Upper lobe of left lung (tissue), 6 donors: ENCODE measurements at places on chromosomes 1 and 21. TPM values are rescaled to one million over a fixed set of nuclear protein-coding genes. Genes with fewer than 3 reads are reported as not detected.

GRCh38 chr1:24896596-24897262 is 33.3 kb downstream of the RUNX3 start:
- no peak overlapping the region for H3K4me3 ChIP-seq
- peak; percentile 51 for DNase-seq
- H3K36me3 ChIP-seq: no peaks in the 10 kb centered on the region
- peaks cover 9% of the 10 kb centered on the region for H3K4me1 ChIP-seq
- H3K27me3 ChIP-seq: no peaks in the 10 kb centered on the region

GRCh38 chr1:19484798-19485361 is 459 bp downstream of the CAPZB start:
- no peaks in the 10 kb centered on the region for H3K27me3 ChIP-seq
- H3K4me1 ChIP-seq: peaks cover 64% of the 10 kb centered on the region
- DNase-seq: no peak

DNA sequence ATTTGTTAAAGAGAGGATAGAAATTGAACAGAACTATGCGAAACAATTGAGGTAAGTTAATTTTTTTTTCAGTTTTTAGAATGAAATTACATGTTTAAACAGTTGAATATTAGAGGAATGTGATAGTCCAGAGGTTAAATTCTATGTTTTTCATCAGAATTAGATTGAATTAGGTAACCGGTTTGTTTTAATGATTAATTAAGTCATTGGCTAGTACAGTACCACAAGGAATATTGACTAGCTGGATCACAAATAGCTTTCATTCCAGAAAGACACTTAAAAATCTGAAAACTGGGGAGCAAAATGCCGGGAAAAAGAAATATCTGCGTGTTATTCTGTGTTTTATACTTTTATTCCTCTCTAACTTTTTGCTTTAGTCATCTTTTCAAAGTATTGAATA is 51.6 kb downstream of the FNBP1L start:
- no peaks in the 10 kb centered on the region for H3K36me3 ChIP-seq
- no peaks in the 10 kb centered on the region for H3K27me3 ChIP-seq
- no peak overlapping the region for H3K4me3 ChIP-seq
- H3K27ac ChIP-seq: no peak overlapping the region
- H3K4me1 ChIP-seq: no peaks in the 10 kb centered on the region

GRCh38 chr1:167496797-167497619 is 21.3 kb downstream of the CD247 start:
- no peaks in the 10 kb centered on the region for H3K4me1 ChIP-seq
- no peak overlapping the region for H3K4me3 ChIP-seq
- no peak for DNase-seq
- H3K36me3 ChIP-seq: no peaks in the 10 kb centered on the region

- H3K4me1 ChIP-seq: no peaks in the 10 kb centered on the region
- H3K36me3 ChIP-seq: no peaks in the 10 kb centered on the region
- H3K27ac ChIP-seq: no peak overlapping the region
These were observed 93.3 kb upstream of the ZNHIT6 start for GRCh38 chr1:85801520-85801919.

DNA sequence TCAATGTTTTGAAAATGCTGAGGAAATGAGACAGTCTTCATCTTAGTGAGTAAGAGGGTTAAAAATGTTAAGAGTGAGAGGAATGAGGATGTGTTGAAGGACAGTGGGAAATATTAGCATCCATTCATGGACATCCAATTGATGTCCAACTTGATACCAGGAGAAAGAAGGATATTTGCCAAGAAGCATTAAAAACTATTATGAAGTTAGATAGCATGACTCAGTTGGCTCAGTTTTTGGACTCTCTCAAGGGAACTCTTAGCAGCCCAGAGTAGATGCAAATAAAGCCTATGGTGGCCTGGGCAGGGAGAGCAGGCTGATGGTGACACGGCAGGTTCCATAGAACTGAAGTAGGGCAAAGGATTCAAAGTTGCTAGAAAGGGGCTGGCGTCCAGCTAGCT is 171.0 kb downstream of the ZZZ3 start:
- H3K4me1 ChIP-seq: peaks cover 3% of the 10 kb centered on the region
- no peaks in the 10 kb centered on the region for H3K36me3 ChIP-seq
- H3K4me3 ChIP-seq: no peak overlapping the region

- H3K27ac ChIP-seq: no peak overlapping the region
- H3K4me1 ChIP-seq: no peaks in the 10 kb centered on the region
- H3K36me3 ChIP-seq: no peaks in the 10 kb centered on the region
- H3K4me3 ChIP-seq: no peak overlapping the region
- no peak for DNase-seq
These were observed 369.6 kb downstream of the RYR2 start for GRCh38 chr1:237411621-237412020.

MTARC1 gene
- 12.4 TPM for total RNA-seq

DNA sequence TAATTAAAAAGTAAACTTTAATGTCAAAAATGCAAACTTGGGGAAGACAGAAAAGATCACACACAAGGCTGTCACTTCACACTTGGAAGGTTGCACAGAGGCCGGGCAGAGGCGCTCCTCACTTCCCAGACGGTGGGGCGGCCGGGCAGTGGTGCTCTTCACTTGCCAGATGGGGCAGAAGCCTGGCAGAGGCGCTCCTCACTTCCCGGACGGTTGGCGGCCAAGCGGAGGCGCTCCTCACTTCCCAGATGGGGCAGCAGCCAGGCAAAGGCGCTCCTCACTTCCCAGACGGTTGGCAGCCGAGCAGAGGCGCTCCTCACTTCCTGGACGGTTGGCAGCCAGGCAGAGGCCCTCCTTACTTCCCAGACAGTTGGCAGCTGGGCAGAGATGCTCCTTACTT is 25.8 kb upstream of the IL6R start:
- no peak for DNase-seq
- no peak overlapping the region for H3K27ac ChIP-seq
- no peaks in the 10 kb centered on the region for H3K4me1 ChIP-seq
- H3K36me3 ChIP-seq: no peaks in the 10 kb centered on the region

- H3K27ac ChIP-seq: no peak overlapping the region
- peaks cover under 1% of the 10 kb centered on the region for H3K4me1 ChIP-seq
- no peaks in the 10 kb centered on the region for H3K36me3 ChIP-seq
- H3K4me3 ChIP-seq: no peak overlapping the region
These were observed 9.0 kb downstream of the BLACAT1 start for GRCh38 chr1:205446828-205447227.

DNA sequence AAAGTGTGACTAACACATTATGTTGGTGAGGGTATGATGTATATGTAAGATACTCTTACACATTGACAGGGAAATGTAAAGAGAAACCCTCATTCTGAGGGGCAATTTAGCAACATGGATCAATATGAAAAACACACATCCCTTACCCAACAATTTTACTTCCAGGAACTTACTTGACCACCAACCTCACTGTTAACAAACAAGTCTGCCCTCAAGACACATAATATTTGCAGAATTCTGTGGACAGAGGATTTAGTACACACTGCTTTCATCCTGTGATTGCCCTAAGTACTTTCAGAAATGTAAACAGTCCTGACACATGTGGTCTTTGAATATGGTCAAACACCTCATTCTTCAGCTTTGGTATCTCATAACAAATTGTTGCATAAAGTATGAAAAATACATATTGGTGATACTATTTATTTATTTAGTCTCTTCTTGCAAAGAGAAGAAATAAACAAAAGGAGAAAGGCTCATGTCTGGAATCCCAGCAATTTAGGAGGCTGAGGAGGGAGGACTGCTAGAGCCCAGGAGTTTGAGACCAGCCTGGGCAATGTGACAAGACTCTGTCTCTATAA is 6.9 kb downstream of the USP48 start:
- no peak for DNase-seq
- H3K27me3 ChIP-seq: no peaks in the 10 kb centered on the region
- H3K27ac ChIP-seq: no peak overlapping the region
- H3K4me3 ChIP-seq: no peak overlapping the region
- peaks cover 16% of the 10 kb centered on the region for H3K4me1 ChIP-seq
- no peaks in the 10 kb centered on the region for H3K36me3 ChIP-seq

- H3K4me3 ChIP-seq: no peak overlapping the region
These were observed 24.0 kb downstream of the TEX35 start for GRCh38 chr1:178536844-178537371.

DNA sequence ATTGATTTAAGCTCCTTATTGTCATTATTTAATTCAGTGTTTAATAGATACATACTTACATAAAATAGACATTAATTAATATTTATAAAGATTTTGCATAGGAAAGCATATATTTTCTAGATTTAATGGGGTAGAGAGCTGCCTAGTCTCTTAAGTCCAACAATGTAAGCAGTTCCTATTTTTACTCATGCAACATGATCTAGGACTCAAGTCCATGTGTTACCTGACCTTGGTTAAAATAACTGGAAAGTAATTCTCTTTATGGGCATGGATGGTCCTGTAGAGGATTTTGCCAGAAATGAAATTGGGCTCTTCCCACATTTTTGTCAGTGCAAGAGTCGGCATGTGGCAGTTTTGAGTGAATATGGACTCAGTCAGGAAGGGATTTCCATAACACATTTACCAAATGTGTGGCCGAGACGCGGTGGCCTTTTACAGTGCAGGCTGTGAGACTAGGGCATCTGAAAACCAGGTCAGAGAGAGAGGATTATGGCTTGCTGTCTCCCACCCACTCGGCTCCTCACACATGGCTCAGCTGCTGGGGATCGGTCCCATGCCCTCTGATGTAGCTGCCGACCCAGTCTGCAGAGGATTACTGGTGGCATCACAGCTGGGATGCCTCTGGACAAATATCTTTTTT is 6.2 kb upstream of the KIF1B start:
- no peak for DNase-seq
- no peaks in the 10 kb centered on the region for H3K36me3 ChIP-seq
- H3K4me3 ChIP-seq: no peak overlapping the region
- H3K4me1 ChIP-seq: peaks cover under 1% of the 10 kb centered on the region

CLCA1 gene
- not detected for total RNA-seq

DNA sequence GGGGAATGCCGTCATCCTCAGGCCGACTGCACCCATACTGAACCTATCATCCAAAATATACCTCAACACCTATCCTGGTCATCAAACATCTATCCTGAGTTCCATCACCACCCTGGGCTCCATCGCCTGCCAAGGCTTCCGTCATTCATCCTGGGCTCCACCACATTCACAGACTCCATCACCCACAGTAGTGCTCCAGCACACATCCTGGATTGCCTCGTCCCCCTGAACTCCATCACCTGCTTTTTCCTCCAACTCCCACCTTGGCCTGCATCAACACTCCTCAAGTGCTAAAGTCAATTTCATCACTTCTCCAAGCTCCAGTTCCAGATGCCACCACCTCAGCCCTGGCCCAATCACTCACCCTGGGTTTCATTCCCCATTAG is 7.8 kb downstream of the MAP3K6 start:
- no peak overlapping the region for H3K27ac ChIP-seq
- DNase-seq: no peak
- H3K27me3 ChIP-seq: no peaks in the 10 kb centered on the region
- no peak overlapping the region for H3K4me3 ChIP-seq

DNA sequence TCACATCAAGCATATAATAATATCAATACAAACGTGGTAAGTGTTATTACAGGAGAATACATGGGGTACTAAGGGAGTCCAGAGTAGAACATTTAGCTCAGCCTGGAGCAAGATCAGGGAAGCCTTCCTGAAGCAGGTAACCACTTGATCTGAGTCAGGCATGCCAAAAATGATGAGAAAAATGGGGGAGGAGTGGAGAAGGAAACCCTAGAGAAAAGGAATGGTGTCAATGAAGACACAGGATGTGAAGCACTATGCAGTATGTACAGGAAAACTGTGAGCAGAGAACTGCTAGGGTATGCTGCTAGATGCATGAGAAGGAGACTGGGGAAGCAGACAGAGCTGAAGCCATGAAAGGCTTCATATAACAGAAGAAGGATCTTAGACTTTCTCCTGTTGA is 84.7 kb downstream of the NOTCH2 start:
- H3K4me1 ChIP-seq: peaks cover 13% of the 10 kb centered on the region
- DNase-seq: no peak
- H3K27ac ChIP-seq: no peak overlapping the region
- H3K36me3 ChIP-seq: peaks cover 15% of the 10 kb centered on the region
- no peaks in the 10 kb centered on the region for H3K27me3 ChIP-seq

PGLYRP3 gene
- not detected for total RNA-seq

- peaks cover 64% of the 10 kb centered on the region for H3K4me1 ChIP-seq
- H3K27ac ChIP-seq: peak overlapping the region; percentile 34
- DNase-seq: peak; percentile 49
- no peak overlapping the region for H3K4me3 ChIP-seq
- H3K36me3 ChIP-seq: no peaks in the 10 kb centered on the region
These were observed 59.9 kb downstream of the PLXNA2 start for GRCh38 chr1:208183977-208184911.

- DNase-seq: no peak
- H3K4me1 ChIP-seq: peaks cover 9% of the 10 kb centered on the region
- H3K4me3 ChIP-seq: no peak overlapping the region
- H3K27me3 ChIP-seq: no peaks in the 10 kb centered on the region
- H3K36me3 ChIP-seq: no peaks in the 10 kb centered on the region
These were observed 26.9 kb downstream of the TOMM20 start for GRCh38 chr1:235101558-235102258.

PRKAA2 gene
- 8.2 TPM for total RNA-seq

DNA sequence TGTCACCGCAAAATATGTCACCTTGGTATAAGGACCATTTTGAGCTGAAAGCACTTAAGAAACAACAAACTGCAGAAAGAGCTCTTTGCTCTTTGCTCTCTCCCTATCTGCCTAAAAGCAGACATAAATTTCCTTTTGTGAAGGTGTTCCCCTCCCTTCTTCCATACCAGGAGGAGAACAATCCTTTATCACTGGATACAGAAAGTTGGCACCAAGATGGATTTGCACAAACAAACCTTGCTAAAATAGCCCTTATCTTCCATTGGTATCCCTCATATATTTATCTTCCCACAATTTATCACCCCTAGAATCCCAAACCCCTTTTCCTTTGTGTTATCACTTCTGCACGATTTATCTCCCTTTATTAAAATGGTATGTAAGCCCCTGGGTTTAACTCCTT is 51.4 kb downstream of the DPYD start:
- no peak overlapping the region for H3K27ac ChIP-seq
- no peaks in the 10 kb centered on the region for H3K36me3 ChIP-seq
- peaks cover 3% of the 10 kb centered on the region for H3K4me1 ChIP-seq
- no peak for DNase-seq
- H3K27me3 ChIP-seq: no peaks in the 10 kb centered on the region

DNA sequence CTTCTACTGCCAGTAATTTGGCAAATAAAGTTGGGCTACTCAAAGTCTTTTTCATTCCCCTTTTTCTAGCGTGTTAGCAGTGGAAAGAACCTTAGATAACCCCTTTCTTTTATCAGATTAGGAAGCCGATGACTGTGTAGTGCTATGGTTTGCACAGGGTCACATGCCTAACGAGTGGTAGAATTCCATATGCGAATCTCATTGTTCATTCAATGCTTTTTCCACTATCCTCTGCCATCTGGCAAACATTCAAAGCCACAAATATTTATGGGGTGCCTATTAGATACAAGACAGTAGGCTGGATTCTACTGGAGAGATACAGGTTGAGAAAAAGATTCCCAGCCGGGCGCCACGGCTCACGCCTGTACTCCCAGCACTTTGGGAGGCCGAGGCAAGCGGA is 14.9 kb upstream of the IER5 start:
- no peaks in the 10 kb centered on the region for H3K4me1 ChIP-seq
- H3K27me3 ChIP-seq: no peaks in the 10 kb centered on the region
- no peaks in the 10 kb centered on the region for H3K36me3 ChIP-seq
- no peak overlapping the region for H3K4me3 ChIP-seq
- no peak overlapping the region for H3K27ac ChIP-seq

GRCh38 chr1:54356680-54357147 is 49.5 kb downstream of the SSBP3 start:
- H3K4me1 ChIP-seq: peaks cover 47% of the 10 kb centered on the region
- H3K27me3 ChIP-seq: no peaks in the 10 kb centered on the region
- H3K27ac ChIP-seq: no peak overlapping the region
- H3K36me3 ChIP-seq: no peaks in the 10 kb centered on the region
- DNase-seq: no peak

TTC39A gene
- total RNA-seq: 33.0 TPM

GRCh38 chr1:235078480-235079381 is 49.9 kb downstream of the TOMM20 start:
- no peaks in the 10 kb centered on the region for H3K27me3 ChIP-seq
- H3K4me3 ChIP-seq: no peak overlapping the region
- peaks cover 69% of the 10 kb centered on the region for H3K4me1 ChIP-seq
- no peak for DNase-seq
- H3K36me3 ChIP-seq: no peaks in the 10 kb centered on the region
